ENCODE measurements at places on chromosomes 3 and 15. TPM values are rescaled to one million over a fixed set of nuclear protein-coding genes. Genes with fewer than 3 reads are reported as not detected.
A peak's percentile ranks its signal among the peaks of the same experiment; 100 is the strongest.

DNA sequence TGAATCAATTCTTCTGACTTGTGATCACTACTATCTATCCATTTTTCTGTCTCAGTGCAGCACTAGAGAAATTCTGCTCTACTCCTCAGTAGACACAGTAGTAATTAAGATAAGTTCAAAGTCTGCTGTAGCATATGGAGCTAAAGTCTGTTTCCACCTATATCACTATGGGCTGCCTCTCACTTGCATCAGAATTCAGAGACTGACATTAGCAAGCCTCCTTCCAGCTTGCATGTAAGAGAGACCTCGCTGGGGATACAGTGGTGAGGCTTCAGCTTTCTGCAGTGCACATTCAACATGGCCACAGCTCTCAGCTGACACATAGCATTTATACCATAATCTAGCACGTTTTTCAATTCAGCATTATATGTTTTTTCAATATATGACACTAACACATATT lies 217.0 kb downstream of the PLOD2 start:
- DNase-seq: no peak

- no peak for DNase-seq
Observed at GRCh38 chr3:167732313-167733065, 2.2 kb downstream of the PDCD10 start.

GRCh38 chr3:153855772-153856171 lies 265.4 kb upstream of the ARHGEF26 start:
- DNase-seq: no peak

DNA sequence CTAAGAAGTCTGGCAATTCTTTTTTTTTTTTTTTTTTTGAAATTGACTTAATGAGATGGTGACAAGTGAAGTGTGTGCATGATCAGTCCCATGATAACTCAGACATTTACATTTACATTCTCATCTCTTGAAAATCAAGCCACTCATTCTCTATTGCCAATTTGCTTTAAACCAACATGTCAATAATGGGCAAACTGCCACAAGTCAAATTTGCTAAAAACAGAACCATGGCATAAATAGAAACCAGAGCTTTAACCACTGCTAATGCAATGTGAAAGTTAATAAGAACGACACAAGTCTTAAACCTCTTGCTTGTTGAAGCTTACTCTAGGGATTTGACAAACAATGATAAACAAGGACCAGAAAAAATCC lies 12.0 kb upstream of the COL8A1 start:
- no peak for DNase-seq

GRCh38 chr3:133973249-133973980 lies 56.3 kb downstream of the SLCO2A1 start:
- DNase-seq: no peak

DNA sequence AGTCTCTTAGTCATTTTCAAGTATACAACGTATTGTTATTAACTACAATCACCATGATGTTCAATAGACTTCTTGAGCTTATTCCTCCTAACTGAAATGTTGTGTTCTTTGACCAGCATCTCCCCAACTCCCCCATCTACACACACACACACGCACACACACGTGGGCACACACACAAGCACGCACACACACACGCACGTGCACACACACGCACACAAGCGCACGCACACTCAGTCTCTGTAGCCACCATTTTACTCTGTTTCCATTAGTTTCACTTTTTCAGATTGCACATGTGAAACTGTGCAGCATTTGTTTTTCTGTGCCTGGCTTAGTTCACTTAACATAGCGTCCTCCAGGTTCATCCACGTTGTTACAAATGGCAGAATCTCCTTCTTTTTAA lies 247.0 kb downstream of the XXYLT1 start:
- DNase-seq: no peak

GRCh38 chr3:158463556-158463955 lies 107.4 kb upstream of the MLF1 start:
- no peak for DNase-seq

- no peak for DNase-seq
Observed at GRCh38 chr3:86991840-86992435, 989 bp upstream of the VGLL3 start.

GRCh38 chr3:183527428-183528379 lies 27.8 kb downstream of the KLHL6 start:
- DNase-seq: no peak

- no peak for DNase-seq
Observed at GRCh38 chr3:106711650-106712049, 665.6 kb upstream of the CCDC54 start.

GRCh38 chr15:88656760-88657221 lies 18.0 kb downstream of the ISG20 start:
- DNase-seq: no peak

DNA sequence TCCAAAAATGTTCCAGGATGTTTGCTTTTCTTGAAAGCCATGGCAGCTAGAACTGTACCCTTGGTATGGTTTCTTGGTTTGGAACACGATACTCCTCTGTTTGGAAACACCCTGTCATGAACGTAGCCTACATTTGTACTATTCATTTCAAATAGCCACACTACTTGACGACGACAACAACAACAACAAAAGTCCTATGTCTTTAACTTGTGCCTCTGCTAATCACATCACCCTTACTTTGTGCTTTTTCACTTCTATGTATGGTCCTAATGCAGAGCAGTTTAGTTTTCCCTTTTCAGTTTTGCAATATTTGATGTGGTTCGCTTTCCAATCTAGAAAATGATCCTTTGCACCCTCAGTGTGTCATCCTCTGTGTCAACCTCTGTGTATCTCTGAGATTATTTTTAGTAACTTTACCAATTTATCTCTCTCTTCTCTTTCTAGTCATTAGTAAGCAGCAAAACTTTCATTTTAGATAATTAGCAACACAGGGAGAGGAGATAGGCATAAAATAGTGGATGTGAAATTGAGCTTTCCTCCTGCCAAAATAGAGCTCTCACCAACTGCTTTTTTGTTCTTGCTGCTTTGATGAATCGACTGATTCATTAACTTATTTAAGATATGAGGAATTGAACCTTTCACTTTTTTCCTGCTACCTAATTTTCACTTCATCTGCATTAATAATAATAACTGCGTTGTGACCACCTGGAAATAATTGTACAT lies 44.1 kb upstream of the TP63 start:
- DNase-seq: no peak

GRCh38 chr15:65372787-65373067 lies 5.1 kb downstream of the IGDCC3 start:
- DNase-seq: no peak

DNA sequence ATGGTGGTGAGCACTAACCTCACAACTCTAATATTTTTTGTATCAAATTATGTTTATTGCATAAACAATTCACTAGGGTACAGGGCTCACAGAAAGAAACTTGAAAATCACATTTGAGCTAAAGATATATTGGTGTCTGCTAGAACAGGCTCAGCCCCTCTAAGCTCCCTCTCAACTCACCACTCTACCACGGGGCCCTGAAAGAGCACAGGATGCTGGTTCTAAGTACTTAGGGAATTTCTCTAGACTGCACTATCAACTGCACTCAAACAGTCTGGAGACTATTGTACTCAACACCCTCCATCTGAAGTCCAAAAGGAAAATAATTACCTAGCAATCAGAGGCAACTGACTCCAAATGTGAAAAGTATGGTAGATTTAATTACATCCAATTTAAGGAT lies 98.7 kb upstream of the STRIT1 start:
- DNase-seq: no peak

DNA sequence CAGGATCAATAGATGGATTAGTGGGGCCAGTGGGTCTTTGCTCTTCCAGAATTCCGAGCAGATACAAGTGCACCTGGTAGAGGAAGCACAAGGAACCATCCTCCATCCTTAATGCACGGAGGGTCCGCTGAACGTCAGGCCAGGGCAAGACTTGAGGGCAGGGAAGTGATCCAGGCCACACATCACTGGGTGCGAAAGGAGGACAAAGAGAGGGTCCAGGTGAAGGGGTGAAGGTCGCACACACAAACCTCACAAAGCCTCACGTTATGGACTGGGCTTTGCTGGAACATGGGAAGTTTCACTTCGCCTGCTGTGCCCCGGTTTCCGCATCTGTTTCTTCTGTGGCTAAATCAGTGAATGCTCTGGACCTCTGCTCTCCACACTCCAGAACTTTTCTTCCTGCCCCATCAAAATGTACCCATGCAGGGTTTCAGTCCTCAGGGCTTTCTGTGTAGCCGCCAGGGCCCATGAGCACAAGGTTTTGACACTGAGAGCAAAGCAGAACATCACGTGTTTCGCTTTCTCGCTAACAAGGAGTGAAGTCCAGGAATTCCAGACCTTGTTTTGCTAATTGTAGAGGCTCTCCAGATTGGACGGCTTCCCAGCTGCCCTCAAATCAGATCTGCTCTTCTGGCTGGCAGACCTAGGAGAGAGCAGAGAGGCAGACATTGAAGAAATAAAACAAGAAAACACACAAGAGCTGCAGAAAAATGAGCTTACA lies 56.3 kb downstream of the KLF15 start:
- peak; percentile 77 for DNase-seq

GRCh38 chr15:48563934-48564333 lies 81.6 kb downstream of the FBN1 start:
- no peak for DNase-seq

DNA sequence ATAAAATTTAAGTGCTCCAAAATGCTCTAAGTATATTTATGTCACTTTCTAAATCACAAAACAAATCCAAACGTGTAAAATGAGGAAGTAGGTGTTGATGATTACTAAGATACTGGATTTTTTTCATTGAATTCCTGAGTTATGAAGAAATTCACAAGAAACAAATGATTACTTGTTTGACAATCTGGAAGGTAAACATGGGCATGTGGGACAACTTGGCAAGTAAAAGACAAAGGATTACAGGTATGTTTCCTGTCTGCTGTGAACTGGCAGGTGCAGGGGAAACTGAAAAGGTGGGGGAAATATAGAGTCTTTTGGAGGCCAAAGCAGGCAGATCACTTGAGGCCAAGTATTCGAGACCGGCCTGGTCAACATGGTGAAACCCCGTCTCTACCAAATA lies 252.7 kb upstream of the AZI2 start:
- no peak for DNase-seq

GRCh38 chr3:186790261-186790981 lies 7.0 kb downstream of the EIF4A2 start:
- no peak for DNase-seq

DNA sequence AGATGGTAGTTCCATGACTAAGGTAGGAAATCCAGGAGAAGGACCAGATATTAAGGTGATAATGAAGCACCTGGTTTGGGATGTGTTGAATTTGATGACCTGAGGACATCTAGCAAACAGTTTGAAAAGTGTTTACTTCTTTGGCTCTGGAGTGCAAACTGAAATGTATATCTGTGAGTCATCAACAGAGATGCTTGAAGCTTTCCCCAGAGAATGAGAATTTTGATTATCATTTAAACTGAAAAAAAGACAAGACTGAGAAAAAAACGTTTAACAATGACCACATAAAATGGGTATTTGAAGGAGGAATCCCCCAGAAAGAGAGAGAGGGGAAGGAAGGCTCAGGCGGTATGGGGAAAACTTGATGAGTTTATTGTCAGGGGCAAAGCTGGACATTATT lies 20.7 kb upstream of the GSK3B start:
- DNase-seq: no peak

DNA sequence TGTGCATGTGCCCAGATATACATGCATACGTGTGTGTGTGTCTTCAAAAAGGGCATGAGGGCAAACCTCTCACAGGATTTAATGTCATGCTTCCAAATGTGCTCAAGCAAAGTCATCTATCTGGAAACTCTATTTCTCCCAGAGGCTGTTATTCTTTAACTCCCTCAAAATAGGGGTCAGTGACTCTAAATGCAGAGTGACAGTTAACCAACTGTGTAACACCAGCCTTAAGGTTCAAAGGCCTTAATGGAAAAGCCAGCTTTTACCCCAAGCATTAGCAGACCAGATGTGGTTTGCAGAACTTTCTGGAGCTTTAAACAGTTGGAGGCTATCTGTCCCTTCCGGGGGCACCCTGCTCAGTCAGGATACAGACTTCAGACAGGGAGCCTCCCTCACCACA lies 70.4 kb upstream of the SLC7A14 start:
- no peak for DNase-seq

DNA sequence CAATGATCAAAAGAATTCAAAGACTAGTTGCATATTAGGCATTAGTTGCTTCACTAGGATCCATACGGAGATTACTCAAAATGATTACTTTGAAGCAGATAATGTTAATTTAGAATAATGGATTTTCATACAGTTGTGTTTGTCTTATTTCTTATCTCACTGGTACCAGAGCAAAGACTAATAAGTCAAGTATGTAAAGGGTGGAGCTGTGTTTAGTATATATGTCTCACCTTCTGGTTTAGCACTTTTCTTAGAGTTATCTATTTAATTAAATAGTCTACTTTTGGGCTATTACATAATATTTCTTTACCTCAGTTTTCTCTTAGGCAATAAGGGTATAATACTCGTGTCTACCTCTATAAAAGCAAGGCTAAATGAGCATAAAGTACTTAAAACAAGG lies 18.8 kb downstream of the TMEM207 start:
- no peak for DNase-seq

DNA sequence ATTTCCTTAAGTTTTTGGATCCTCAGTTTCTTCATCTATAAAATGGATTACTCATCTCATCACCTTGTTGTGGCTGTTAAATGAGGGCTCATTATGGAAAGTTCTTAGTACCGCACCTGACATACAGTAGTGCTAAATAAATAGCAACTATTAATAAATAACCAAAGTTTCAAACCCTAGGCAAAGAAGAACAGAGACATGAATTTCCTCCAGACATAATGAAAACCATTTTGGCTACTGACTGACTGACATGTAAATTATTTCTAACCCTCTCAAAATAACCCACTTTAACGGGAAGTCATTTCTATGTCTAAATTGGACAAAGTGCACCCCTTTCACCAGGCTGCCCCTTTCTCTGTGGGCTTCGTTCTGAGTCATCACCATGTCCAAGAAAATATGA lies 17.4 kb upstream of the KLHL6 start:
- DNase-seq: no peak

DNA sequence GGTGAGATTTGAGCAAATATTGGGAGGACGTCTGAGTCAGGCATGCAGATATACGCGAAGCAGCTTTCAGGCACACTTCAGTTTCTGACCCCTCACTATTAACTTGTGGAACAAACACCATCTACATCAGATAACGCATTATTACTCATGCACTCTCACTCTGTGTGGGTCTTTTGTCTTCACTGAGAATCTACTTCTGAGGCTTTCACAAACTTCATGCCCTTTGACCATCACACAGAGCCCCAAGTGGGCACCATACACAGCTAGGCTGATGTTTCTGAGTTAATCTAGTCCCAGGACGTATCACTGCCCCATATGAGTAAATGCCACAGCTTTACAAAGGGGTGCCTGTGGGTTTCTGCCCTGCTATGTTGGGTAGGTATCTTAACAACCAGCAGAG lies 39.6 kb upstream of the IP6K2 start:
- DNase-seq: no peak

- DNase-seq: no peak
Observed at GRCh38 chr3:143727391-143727790, 120.9 kb downstream of the SLC9A9 start.

- DNase-seq: no peak
Observed at GRCh38 chr15:42456971-42457370, 34.0 kb downstream of the ZNF106 start.

The SLC24A5 gene
- polyA plus RNA-seq: not detected

The FBLN2 gene
- 10.8 TPM for polyA plus RNA-seq

The ASB14 gene
- not detected for polyA plus RNA-seq

The ZNF280D gene
- 29.8 TPM for polyA plus RNA-seq

The AMT gene
- 12.1 TPM for polyA plus RNA-seq

The NOX5 gene
- 0.54 TPM for polyA plus RNA-seq

The TM6SF1 gene
- 3.4 TPM for polyA plus RNA-seq

The CSPG4 gene
- polyA plus RNA-seq: 7.8 TPM

The DPPA2 gene
- not detected for polyA plus RNA-seq

The ACKR4 gene
- 5.4 TPM for polyA plus RNA-seq
